ENCODE measurements at places on chromosomes 1 and 21. TPM values are rescaled to one million over a fixed set of nuclear protein-coding genes. Genes with fewer than 3 reads are reported as not detected.
A peak's percentile ranks its signal among the peaks of the same experiment; 100 is the strongest.

- no peak for DNase-seq
These were observed 178.0 kb upstream of the DPT start for GRCh38 chr1:168907053-168907452.

DNA sequence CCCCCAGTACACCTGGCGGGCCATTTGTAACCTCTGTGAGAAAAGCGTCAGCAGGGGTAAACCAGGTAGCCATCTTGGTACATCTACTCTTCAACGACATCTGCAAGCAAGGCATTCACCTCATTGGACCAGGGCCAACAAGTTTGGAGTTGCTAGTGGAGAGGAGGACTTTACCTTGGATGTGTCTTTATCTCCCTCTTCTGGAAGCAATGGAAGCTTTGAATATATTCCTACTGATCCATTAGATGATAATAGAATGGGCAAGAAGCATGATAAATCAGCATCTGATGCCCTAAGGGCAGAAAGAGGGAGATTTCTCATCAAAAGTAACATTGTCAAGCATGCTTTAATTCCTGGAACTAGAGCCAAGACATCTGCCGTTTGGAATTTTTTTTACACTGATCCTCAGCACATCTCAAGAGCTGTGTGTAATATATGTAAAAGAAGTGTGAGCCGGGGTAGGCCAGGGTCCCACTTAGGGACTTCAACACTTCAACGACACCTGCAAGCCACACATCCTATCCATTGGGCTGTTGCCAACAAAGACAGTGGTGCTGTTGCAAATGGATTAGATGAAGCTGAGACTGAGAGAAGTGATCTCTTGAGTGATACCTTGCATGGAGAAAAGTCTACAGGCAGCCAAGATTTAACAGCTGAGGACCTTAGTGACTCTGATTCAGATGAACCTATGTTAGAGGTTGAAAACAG is 2.7 kb downstream of the ZBED6 start:
- DNase-seq = peak; percentile 17

- no peak for DNase-seq
These were observed 55.8 kb downstream of the ELK4 start for GRCh38 chr1:205576011-205576410.

CRYBG2 gene
- total RNA-seq = not detected

GNL2 gene
- total RNA-seq = 67.5 TPM

Data from tibial nerve (tissue), 4 donors.